ENCODE measurements at places on chromosomes 13 and 19.

DNA sequence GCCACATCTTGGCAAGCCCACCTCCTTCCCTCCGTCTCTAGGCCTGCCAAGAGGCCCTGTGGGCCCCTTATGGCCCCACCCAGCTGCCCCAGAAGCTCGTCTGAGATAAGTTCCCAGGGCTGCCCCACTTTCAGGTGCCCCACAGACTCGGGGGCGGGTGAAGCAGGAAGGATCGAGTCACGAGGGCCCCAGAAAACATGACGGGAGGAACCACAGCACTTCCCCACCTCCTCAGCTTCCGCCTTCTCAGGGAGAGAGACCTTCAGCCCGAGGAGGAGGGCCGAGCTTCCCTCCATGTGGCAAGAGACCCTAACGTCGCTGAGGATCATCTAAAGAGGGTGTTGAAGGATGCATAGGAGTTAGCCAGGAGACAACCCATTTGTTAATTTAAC, 4.5 kb upstream of the IL12RB1 start:
- peak; percentile 88 for DNase-seq

GRCh38 chr13:94658926-94659597, 53.3 kb downstream of the SOX21 start:
- DNase-seq = no peak

GRCh38 chr13:108463340-108463739, 166.1 kb upstream of the MYO16 start:
- DNase-seq = no peak

DNA sequence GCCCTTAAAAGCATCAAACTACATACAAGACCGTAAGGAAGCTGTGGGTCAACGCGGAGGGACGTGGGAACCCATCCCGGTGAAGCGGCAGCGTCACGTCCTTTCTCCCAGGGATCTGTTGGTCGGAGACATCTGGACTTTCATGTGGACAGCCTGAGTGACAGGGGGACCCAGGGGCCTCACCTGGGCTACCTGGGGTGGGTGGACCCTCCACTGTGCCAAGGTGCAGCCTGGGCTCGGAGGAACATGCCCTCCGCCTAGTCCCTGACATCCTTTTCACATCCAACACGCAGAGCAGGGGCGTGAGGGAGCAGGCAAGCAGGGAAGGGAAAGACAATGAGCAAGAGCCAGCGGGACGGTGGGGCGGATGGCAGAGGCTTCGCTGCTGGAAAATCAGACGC, 13.8 kb upstream of the GARIN5A start:
- no peak for DNase-seq

DNA sequence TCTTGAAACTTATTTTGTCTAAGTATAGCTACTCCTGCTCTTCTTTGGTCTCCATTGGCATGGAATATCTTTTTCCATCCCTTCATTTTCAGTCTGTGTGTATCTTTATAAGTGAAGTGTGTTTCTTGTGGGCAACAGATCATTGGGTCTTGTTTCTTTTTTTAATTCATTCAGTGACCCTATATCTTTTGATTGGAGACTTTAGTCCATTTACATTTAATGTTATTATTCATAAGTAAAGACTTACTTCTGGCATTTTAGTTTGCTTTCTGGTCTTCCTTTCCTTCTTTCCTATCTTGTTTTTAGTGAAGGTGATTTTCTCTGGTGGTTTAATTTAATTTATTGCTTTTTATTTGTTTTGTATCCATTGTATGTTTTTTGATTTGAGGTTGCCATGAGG, 19.8 kb downstream of the CD70 start:
- no peak for DNase-seq

DNA sequence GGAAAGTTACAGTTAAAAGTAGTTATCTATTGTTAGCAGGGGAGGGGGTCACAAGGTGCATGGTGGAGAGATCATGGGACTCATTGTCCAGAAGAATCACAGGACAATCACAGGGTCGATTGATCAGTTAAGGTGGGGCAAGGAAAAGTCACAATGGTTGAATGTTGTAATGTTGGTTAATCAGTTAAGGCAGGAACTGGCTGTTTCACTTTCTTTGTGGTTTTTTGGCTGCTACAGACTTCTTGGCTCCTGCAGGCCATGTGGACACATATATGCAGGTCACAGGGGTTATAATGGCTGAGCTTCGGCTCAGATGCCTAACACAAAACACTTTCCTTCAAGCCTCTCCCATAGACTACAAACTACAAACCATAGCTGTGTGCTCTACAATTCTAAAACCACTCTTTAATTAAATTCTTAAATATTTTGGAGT, 6.9 kb upstream of the ZNF431 start:
- DNase-seq = no peak

DNA sequence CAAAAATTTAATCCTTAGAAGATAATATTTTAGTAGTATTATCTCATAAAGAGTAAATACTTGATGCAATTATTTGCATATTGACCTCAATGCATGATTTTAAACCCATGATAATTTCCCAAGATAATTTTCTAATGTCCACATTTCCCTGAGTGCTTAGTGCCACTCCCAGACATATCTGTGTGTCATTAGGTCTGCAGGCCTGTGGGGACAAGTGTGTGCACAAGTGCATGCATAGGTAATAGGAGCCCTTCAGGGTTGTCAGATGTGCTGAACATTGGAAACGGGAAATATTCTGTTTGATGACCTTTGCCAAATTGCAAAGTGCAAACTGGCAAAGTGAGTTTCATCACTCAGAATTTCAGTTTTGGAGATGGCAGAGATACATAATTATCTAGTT, 369.9 kb downstream of the KLF5 start:
- DNase-seq = no peak

GRCh38 chr19:35247526-35248309, 1.1 kb upstream of the LSR start:
- DNase-seq = peak; percentile 75

All from CD4-positive, alpha-beta T cell treated with Interleukin-17A for 4 hours (primary cell).